ENCODE measurements at places on chromosomes 3 and 15.
A peak's percentile ranks its signal among the peaks of the same experiment; 100 is the strongest.

GRCh38 chr3:53318522-53318921, 28.8 kb downstream of the DCP1A start:
- DNase-seq: no peak

GRCh38 chr15:85913461-85913860, 118.7 kb upstream of the KLHL25 start:
- no peak for DNase-seq

DNA sequence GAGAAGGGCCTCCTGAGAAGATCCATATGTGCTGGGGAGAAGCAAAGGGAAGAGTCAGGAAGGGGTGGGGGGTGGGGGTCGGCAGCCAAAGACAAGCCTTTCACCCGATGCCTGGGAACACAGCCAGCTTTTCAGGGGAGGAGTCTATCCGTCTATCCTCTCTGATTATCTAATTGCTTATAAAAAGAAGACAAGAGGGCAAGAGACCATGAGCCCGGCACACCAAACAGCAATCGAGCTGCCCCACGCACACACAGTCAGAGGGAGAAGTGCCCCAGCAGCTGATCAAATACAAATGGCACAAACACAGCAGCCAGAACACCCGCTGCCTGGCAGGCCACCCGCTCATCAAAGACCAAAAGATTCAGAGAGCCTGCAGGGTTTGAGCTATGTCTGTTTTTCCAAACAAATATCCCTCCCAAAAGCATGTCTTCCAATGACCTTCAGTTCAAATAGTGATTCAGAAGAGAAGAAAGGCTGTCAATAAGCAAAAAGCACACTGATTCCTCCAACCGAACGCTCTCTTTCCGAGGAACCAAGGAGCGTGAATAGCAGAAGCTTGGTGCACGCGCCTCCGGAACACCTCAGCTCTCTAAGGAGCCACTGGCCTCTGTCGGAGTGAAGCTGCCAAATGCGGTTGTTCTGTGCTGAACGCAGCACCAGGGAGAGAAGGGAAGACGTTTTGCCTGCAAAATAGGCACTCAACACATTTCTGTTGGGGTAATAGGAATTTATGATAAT, 419.2 kb downstream of the OCA2 start:
- DNase-seq: no peak

GRCh38 chr3:191790934-191791333, 330.0 kb downstream of the PYDC2 start:
- no peak for DNase-seq

DNA sequence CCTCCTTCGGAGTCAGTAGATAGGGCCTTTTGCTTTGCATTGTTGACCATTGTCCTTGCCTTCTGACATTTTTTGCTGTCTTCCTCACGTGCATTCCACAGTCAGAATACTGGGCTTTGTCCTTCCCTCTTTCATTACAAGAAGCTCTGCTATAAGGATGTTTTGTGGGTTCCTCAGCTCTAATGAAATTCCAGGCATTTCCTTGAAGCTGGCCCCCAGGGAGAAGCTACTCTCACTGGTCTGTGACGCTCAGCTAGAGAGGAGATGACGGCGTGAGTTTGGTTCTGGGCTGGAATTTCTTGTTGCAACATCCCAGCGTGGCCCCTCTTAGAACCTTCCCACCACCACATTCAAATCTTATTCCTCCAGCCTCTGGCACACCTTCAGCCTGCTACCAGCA, 210.2 kb downstream of the TJP1 start:
- DNase-seq: no peak

- DNase-seq: no peak
Measured at GRCh38 chr3:40504636-40505430, 1.0 kb upstream of the ZNF620 start.

- DNase-seq: no peak
Measured at GRCh38 chr3:101084404-101084803, 91.2 kb upstream of the ABI3BP start.

GRCh38 chr15:68704496-68705021, 116.1 kb downstream of the ANP32A start:
- no peak for DNase-seq

- no peak for DNase-seq
Measured at GRCh38 chr3:31029706-31030105, 135.2 kb upstream of the GADL1 start.

GRCh38 chr3:136818769-136819391, at the start of gene SLC35G2:
Gene SLC35G2 (plus strand): TSS chr3:136819126. CDS start chr3:136854461, 35,335 bp downstream.
- peak; percentile 91 for DNase-seq

DNA sequence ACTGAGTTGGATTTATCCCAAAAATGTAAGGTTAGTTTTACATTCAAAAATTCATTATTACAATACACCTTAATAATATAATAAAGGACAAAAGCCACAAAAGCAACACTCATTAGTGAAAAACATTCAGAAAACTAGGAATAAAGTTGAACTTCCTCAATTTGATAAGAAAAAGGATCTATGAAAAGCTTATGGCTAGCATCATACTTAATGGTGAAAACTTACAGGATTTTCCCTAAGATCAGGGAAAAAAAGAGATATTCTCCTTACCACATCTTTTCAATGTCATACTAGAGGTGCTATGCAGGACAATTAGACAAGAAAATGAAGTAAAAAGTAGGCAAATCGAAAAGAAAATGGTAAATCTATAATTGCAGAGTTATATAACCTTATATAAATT, 279.9 kb downstream of the CGGBP1 start:
- no peak for DNase-seq

- DNase-seq: no peak
Measured at GRCh38 chr3:171417137-171417536, 43.1 kb downstream of the TNIK start.

GRCh38 chr15:93941697-93942096, 289.7 kb upstream of the MCTP2 start:
- no peak for DNase-seq

DNA sequence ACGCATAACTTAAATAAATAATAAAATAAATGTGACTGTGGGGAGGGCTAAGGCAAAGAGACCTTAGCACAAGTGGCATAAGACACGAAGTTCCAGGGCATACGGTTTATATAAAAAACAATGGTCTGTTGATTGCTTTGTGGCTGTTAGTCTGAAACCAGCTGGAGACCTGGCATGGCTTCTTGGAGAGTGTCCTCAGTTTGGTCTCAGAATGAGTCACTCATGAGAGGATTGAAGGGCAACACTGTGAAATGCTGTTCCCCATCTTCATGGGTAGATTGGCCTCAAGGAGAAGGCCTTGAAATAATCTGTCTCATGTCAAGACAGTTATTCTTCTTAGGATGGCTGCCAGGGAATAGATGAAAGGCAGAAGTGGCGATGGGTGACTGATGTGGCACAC, 62.2 kb downstream of the SOX2 start:
- no peak for DNase-seq

GRCh38 chr3:140597792-140598191, 80.1 kb upstream of the TRIM42 start:
- DNase-seq: no peak

GRCh38 chr3:120477781-120478180, 27.0 kb upstream of the FSTL1 start:
- no peak for DNase-seq

GRCh38 chr15:72169921-72170611, 27.5 kb downstream of the GRAMD2A start:
- no peak for DNase-seq

- DNase-seq: peak; percentile 69
Measured at GRCh38 chr15:41827880-41828806, at the start of gene JMJD7. Gene JMJD7 (plus strand): TSS chr15:41828092. CDS start chr15:41828125, 33 bp downstream.

GRCh38 chr3:34995796-34996430, 643.4 kb upstream of the ARPP21 start:
- no peak for DNase-seq

GRCh38 chr3:178850450-178851190, 221.0 kb downstream of the ZMAT3 start:
- no peak for DNase-seq

DNA sequence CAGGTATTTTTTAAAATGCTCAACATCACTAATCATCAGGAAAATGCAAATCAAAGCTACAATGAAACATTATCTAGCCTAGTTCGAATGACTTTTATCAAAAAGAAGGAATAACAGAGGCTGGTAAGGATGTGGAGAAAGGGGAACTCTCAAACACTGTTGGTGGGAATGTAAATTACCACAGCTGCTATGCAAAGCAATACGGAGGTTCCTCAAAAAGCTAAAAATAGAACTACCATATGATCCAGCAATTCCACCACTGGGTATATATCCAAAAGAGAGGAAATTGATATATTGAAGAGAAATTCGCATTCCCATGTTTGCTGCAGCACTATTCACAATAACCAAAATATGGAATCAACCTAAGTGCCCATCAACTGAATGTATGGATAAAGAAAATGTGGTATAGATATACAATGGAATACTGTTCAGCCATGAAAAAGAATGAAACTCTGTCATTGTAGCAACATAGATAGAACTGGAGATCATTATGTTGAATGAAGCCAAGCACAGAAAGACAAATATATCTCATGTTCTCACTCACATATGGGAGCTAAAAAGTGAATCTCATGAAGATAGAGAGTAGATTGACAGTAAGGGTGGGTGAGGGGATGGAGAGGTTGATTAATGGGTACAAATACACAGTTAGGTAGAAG, 19.7 kb upstream of the CLN6 start:
- DNase-seq: peak; percentile 88

DNA sequence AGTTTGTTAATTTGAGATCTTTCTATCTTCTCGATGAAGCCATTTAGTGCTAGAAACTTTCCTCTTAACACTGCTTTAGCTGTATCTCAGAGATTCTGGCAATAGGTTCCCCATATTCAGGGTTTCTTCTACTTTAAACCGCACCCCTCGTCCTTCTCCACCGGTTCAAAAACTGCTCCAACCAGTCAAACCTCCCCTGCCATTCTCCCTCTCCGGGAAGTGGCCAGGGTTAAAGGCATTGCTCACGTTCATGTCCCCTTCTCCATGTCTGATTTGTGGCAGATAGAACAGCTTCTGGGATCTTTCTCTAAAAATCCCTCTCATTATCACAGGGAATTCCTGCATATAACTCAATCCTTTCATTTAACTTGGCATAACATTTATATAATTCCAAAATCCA, 14.4 kb downstream of the ALDH1L1 start:
- DNase-seq: no peak

Data from KBM-7 (cell line).